Sigmoid colon (tissue), 7 donors: ENCODE measurements at places on chromosomes 12 and 14.
A peak's percentile ranks its signal among the peaks of the same experiment; 100 is the strongest.

DNA sequence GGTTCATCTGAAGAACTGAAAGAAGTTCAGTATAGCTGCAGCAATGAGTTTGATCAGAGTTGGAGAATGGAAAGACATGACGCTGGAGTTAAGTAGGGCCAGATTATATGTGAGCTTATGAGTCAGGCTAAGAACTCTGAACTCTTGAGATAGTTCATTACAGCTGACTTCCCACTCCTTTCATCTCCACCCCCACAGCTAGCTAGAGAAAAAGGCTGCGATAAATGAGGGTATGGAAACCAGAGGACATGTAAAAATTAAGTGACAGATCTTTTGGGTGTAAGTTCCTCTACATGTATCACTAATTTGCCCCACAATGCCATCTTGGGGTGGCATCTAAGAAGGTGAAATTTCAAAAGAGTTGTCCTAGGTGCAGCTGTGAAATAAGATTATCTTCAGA, 28.6 kb downstream of the PYM1 start:
- DNase-seq, result no peak

DNA sequence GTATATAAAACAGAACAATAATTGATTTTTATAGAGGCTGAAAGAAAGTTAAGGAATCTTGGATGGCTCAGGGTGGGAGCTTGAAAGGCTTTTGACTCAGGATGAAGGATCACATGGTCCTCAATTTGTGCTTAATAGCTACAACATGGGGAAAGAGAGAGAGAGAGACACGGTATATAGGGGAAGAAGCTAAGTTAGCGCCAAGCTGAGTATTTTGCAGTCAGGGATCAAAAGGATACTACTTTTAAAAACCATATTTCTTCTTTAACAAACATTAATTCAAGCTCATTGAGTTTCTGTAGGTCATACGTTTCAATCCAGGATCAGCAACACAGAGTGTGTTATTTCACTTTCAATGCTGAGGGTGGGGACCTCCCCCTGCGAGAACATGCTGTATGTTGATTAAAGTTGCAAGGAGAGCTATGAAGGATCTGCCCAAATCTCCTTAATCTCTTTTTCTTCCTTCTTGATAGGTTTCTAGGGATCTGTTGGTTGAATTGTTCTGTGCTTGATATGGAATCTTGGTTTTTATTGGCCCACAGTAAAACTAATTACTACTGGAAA, 133.1 kb upstream of the NUDT4 start:
- no peak for DNase-seq

GRCh38 chr12:51867371-51867770, 18.9 kb upstream of the FIGNL2 start:
- no peak for DNase-seq

GRCh38 chr14:24080888-24081738, 9.8 kb downstream of the CPNE6 start:
- no peak for DNase-seq

DNA sequence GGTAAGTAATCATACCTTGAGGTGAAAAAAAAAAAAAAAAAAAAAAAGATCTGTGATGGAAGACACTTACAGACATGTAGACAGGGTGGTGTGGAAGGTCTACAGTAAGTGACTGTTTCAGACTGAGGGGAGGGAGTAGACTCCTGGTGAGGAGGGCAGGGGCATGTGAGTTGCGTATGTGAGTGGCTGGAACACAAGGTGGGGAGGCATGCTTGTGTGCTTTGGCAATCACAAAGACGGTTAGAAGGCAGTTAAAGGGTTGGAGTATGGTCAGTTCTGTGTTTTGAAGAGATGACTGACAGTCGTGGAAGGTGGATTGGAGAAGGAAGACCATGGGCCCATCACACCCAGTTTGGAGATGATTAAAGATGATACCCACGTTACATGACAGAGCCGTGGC, 65.2 kb downstream of the ETV6 start:
- DNase-seq, result no peak

GRCh38 chr12:100951756-100952155, 157.2 kb downstream of the ANO4 start:
- DNase-seq, result no peak

- no peak for DNase-seq
These were observed 140.4 kb downstream of the CNTN1 start for GRCh38 chr12:40832668-40833067.

DNA sequence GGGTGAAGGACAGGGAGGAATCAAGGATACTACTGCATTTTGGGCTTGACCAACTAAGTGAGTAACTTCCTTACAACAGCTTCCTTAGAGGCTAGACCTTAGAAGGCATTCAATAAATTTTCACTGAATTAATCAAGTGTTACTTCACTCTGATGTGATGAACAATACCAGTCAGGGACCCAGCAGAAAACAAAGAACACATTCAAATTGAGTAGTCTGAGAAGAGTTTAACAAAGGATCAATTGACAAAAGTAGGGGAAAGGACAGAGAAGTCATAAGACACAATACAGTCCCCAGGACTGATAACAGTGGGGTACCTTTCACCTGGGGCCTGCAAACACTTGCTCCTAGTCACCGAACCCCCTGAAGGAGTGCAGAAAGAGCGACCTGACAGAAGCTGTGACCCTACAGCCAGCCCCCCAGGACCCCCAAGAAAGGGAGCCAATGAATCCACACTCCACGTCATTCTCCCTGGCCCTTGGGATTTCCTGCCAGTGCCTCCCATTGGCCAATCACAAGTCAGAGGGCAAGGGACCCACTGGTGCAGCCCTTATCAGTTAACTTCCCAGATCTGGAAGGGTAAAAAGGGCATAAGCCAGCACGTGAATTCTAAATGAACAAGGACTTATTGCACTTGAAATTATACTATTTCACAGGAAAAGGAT, 6.9 kb downstream of the ANAPC5 start:
- DNase-seq, result no peak

GRCh38 chr14:77309131-77309530, 11.6 kb downstream of the POMT2 start:
- DNase-seq, result no peak

- no peak for DNase-seq
These were observed 191.5 kb upstream of the PRKD1 start for GRCh38 chr14:30118992-30119640.

DNA sequence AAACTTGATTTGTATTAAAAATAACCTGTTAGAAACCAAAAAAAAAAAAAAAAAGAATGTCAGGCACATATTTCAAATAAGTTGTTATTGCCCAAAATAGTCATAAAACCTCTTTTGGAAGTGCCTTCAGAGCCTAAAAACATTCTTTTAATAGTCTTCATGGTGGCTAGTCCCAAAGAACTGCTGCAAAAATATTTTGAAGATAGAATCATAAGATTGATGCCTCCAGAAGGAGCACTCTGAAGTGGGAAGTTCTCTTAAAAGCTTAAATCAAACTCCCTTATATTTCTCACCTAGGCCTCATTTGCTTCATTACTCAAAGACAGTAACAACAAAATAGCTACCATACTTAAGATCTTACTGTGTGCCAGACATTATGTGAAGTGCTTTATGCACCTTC, 27.2 kb upstream of the NT5DC3 start:
- no peak for DNase-seq

DNA sequence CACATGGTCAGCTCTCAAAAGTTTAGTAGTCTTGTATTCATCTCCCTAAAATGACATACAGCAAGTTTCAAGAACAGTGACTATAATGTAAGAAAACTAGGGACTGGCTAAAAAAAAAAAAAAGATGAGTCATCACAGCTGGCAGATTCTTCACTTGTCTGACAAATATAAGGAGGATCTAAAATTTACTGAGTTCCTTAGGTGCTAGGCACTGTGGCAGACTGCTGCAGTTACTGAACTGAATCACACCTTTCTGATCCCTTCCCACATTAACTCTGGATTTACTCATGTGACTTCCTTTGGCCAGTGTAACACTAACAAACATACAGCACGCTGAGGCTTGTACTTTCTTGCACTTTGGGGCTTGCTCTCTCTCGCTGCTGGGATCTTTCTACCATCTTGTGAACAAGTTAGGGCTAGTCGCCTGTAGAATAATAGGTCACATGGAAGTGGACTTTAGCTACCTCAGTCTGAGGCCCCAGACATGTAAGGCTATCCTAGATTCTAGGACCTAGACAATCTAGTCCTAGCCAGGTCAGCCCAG, 32.1 kb downstream of the BAZ1A start:
- DNase-seq, result no peak

- DNase-seq, result no peak
These were observed 276.3 kb upstream of the FAR2 start for GRCh38 chr12:28872654-28873268.

DNA sequence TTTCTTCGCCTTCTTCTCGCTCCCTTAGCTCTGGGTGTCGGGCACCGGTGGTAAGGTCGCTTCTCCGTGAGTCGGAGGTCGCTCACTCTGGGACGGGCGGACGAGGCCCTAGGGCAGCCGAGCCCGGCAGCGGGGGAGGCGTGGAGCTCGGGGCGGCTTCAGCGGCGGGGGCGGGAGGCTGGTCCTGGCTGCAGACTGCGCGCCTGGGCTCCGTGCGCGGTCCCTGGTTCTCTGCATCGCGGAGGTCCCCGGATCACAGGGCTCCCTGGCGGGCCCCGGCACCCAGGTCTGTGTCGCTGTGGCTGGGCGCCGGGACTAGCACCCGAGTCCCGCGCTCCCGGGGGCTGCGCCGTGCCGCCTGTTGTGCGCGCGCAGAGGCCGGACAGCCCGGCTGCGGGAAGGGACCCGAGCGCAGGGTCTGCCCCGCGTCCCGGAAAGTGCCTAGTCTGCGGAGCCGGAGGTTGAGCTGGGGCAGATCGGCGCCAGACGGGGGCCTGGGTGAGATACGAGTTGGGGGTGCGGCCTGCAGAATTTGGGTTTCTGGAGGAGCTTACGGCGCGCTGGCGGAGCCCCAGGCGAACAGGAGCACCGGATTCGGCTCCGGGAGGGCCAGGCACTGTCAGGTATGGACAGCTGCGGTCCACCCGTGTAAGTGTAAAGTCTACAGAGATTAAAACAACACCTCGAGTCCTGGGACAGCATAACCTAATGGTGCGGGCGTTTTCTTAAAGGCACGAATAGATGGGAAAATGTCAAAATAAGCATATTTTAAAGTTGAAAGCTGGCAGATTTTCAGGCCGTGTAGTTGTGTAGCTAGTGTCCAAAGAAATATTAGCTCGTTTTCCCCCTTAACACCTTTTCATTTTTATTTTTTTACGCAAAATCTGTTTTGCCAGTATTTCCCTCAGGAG, 713 bp downstream of the FRMD6 start:
- peak; percentile 76 for DNase-seq

GRCh38 chr12:52600071-52600470, 1.2 kb downstream of the KRT72 start:
- no peak for DNase-seq

DNA sequence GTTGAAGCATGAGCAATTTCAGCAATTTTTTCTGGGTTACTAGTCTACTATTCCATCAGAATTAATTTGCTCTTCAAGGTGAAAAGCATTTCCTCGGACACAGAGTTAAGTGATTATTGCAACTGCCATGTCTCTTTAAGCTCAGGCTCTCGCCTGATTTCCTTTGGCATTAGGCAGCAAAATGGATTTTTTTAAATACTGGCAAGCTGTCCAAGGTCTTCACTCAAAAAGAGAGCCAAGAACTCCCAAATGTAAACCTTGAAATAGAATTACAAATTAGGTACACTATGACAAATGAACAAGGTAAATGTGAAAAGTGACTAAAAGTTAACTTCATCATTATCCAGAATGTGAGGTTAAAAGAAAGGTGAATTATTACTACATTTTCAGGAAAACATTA, 111.9 kb downstream of the GARIN6 start:
- no peak for DNase-seq

DNA sequence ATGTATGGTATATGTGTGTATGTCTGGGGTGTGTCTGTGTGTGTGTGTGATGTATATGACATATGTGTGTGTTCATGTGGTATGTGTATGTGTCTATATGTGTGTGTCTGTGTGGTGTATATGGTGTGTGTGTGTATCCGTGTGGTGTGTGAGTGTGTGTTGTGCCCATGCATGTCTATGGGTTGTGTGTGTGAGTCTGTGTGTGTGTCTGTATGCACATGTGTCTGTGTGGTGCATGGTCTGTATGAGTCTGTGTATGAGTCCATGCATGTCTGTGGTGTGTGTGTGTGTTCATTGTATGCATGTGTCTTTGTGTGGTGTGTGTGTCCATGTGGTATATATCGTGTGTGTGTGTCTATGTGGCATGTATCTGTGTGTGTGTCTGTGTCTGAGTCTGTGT, 168.1 kb upstream of the GSC start:
- no peak for DNase-seq

- DNase-seq, result no peak
These were observed 198.4 kb downstream of the KLHL28 start for GRCh38 chr14:44763356-44763755.

DNA sequence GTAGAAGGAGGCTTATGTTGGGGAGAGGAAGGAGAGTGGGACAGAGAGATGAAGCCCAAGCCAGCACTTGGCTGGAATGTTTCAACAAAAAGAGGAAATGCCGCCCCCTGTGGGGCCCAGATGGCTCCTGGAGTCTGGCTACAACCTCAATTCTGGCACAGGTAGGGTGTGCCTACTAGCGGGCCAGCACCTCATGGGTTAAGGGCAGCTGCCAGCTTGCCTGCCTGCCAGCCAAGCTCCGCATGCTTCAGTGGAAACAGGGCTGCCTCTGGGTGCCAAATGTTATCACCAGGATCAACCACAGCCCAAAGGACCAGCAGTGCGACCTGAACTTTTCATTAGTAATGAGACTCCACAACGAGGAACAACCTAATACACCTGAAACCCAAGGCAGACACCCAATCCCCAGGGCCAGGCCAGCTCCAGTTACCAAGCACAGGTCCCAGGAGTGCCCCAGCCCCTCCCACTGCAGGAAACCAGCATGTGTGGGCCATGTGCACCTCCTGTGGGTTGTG, 11.3 kb downstream of the RAB15 start:
- DNase-seq, result no peak

- no peak for DNase-seq
These were observed 835.9 kb downstream of the DIO2 start for GRCh38 chr14:79375356-79375755.

DNA sequence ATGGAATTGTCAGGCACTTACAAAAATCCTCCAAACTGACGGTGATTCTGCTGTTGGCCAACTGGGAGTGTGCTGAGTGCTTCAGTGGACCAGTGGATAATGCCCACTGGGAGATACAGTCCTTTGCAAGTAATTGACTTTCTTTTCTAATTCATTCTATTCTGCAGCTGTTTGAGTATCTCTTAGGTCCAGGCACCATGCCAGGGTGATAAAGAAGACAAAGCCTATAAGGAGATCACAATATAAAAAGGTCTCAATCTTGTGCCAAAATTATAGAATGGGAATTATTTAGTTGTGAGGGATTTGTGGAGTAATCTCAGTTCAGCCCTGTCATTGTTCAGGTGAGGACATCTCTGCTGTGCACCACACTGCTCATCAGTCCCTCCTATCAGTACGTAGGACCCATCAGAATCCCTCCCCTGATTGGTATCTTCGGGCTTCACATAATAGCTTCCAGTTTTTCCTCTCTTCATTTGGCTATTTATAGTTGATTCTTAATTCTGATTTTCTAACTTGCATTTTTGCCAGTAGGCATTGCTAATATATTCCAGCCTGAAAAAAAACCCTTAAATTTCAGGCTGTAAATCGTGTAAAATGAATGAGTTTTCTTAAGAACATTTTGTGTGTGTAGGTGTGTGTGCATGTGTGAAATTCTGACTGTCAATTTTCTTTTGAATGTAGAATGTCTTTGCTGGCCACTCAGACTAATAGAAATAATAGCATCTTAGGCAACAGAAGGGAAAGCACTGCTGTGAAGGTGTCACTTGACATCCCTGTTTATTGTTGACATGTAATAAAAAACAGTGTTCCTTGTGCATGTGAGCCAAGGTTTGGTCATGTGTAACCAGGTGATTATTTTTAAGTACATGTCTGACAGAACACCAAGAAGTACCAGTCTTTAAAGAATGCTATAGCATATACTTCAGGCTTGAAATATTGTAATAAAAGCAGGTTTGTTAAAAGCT, 457.6 kb upstream of the RGS6 start:
- DNase-seq, result no peak
